ENCODE measurements at places on chromosomes 6 and 20.

DNA sequence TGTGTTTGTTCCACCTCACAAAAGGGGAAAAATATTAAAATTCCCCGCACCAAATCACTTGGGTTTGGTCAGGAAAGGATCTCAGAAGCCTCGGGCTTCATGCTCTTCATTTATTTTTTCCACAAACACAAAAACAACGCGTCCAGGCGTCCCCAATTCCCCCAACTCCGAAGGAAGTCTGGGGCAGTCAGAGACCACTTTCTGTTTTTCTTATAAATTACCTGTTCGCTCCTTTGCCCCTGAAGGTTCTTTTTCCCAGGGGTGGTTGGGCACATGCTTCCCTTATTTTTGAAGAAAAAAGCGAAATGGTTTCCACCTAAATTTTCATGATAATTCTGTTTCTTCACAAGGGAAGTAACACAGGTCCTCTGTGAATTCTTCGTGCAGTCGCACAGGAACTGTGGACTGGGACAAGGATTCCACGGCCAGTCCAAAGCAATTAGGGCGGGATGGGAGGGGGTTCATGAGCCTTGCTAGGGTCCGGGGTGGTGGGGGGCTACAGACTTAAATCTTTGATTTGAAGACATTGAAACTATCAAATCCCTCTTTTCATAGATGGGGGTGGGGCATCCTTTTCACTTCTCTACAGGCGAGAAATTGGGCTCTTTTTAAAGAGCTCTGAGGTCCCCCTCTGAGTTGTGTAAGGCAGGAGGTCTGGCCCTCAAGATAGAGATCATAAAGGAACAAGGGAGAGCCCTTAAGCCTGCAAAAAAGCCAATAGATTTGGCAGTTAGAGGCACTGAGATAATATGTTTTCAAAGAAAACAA is 30.5 kb upstream of the HFE start:
- no peak for DNase-seq

DNA sequence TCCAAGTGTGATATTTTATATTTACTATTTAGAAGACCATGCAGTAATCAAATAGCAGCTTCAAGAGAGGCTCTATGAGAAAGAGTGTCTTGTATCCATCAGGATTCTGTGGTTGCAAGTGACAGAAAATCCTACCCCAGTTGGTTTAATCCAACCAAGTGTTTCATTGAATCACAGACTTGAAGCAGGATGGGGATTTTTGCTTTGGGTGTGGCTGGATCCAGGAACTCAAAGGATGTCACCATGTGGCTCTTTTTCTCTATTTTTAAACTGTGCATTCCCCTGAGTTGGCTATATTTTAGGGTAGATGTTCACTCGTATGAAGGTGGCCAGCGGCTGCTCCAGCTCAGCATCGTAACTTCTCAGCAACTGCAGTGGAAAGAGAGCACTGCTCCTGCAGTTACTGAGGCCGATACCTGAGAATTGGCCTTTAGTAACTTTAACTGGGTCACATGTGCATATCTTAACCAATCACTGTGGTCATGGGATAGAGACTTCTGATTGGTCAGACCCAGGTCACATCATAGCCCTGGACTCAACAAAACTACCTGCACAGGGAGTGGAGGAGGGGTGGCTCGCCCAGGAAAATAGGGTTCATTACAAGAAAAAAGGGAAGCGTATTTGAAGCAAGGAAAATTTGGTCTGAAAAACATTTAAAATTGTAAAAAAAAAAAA is 396.1 kb upstream of the SULF2 start:
- no peak for DNase-seq

- no peak for DNase-seq
Observed at GRCh38 chr6:147287869-147288271, 83.7 kb downstream of the STXBP5 start.

GRCh38 chr20:7305976-7306375 is 538.5 kb downstream of the BMP2 start:
- peak; percentile 13 for DNase-seq

GRCh38 chr6:31858707-31859106 is 3.9 kb downstream of the NEU1 start:
- no peak for DNase-seq

DNA sequence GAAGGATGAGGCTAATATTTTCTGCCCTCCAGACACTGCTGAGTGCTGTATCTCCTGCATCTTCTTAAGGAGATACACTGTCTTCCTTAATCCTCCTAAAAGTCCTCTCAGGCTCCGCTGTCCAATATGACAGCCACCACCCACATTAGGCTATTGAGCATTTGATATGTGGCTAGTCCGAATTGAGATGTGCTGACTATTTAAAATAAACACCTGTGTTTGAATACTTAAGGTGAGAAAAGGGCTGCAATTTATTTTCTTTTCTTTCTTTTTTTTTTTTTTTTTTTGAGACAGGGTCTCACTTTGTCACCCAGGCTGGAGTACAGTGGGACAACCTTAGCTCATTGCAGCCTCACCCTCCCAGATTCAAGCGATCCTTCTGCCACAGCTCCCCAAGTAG is 3.1 kb upstream of the RGL2 start:
- no peak for DNase-seq

DNA sequence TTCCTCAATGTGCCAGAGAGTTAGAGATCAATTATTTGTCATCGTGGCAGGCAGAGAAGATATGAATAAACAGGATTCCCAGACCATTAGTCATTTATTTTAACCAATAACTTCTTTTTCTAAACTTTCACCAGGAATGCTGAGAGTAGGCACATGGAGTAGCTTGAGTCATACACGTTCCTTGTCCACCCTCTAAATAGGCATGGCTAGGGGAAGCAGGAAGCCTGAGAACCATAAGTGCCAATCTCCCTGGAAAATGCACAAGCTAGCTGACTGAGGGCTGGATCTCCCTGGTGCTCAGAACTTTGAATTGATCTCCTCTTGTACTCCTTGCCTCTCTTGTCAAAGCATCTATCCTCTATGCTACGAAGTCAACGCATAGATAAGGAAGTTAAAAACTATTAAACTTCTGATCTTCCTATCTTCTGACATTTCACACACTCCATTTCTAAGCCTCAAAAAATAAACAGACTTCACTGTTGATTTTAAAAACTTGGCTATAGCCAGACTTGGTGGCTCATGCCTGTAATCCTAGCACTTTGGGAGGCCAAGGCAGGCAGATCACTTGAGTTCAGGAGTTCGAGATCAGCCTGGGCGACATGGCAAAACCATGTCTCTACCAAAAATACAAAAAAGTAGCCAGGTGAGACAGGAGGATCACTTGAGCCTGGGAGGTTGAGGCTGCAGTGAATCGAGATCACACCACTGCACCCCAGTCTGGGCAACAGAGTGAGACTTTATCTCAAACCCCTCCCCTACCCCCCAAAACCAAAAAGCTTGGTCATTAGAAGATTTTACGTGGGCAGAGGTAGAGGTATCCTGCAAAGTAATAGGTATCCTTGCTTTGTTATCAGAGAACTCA is 11.8 kb downstream of the ADTRP start:
- peak; percentile 26 for DNase-seq

GRCh38 chr6:79038061-79038460 is 40.0 kb downstream of the PHIP start:
- no peak for DNase-seq

- DNase-seq, result peak; percentile 97
Observed at GRCh38 chr6:47034926-47035325, 7.2 kb downstream of the ADGRF1 start.

DNA sequence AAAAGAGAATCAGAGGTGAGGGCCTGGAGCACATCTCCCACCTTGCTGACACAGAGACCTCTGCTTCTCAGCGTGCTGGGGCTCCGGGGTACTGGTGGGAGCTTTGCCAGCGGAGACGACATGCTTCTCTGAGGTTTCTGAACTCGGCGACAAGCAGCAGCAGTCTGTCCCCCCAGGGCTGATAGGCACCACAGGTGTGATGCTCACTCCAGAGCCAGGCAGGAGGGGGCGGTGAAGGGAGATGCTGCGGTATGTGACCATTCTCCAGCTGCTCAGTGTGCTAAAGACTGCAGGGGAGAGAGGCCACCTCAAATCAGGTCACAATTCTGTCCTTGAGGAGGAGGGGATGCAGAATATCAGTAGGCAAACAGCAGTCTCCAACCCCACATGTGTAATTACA is 219.9 kb downstream of the ALDH8A1 start:
- no peak for DNase-seq

All from brain pericyte (primary cell).